ENCODE measurements at places on chromosomes 4 and X.

DNA sequence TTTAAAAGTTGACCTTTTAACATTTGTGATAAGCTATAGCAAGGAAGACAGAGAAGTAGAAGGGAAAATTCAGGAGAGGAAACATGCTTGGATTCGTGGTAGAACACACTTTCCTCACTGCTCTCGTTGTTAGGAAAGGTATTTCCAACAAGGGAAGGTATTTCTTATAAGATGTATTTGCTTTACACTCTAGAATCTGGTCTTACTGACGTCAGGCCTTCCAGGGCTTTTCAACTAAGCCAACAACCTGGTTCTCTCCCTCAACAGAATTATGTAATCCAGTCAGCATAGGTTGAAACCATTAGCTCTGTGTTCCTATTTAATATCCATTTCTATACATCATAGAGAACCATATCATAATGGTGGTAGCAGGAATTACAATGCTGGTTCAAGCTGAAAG lies 241.9 kb downstream of the SLC39A8 start:
- DNase-seq: no peak

DNA sequence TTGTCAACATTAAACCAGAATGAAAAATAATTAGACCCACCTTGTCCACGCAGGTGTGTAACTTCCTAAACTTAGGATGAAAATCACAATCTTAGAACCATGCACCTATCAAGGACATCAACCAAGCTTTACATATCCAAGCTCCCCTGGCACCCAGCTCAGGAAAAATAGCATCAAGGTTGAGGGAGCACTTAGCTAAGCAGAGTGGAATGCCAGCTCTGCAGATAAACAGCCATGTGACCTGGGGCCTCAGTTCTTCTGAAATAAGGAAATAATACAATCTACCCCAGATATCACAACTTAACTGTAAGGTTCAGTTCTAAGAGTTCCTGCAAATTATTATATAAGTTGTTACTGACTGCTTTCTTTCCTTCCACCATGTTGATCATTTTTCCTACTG lies 64.7 kb downstream of the DHX15 start:
- DNase-seq: no peak

- peak; percentile 13 for DNase-seq
These were observed 36.6 kb upstream of the UGT2A1 start for GRCh38 chr4:69689599-69689998.

- DNase-seq: no peak
These were observed 171.4 kb downstream of the AASDH start for GRCh38 chr4:56215901-56216300.

DNA sequence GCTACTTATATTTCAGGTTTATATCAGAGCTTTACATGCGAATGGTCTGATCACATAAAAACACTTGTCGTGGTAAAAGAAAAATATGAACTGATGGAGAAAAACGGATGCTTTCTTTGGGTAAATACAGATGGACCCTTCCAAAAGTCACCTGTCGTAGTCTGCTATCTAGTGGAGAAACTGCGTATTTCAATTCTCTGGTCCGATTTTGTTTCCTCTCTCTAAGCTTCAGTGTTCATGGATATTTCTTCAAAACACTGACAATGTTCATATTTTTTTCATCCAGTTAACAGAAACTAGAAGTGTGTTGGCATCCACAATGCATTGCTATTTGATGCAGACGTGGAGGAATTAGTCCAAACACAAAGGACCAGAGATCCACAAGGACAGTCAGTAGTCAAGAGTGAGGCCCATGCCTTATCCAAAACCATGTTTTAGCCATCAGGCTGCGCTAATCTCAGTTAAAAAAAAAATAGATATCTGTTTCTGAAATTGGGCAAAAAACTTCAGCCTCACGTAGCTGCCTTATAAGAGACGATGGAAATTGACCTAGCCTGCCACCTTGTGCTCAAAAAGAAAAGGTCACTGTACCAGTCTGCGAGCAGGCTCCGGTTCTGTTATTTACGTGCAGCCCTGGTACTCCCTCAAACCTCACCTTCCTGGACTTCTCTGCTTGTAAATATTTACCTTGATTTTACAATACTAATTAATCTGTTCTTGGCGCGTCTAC lies 16.0 kb downstream of the MEPE start:
- no peak for DNase-seq

DNA sequence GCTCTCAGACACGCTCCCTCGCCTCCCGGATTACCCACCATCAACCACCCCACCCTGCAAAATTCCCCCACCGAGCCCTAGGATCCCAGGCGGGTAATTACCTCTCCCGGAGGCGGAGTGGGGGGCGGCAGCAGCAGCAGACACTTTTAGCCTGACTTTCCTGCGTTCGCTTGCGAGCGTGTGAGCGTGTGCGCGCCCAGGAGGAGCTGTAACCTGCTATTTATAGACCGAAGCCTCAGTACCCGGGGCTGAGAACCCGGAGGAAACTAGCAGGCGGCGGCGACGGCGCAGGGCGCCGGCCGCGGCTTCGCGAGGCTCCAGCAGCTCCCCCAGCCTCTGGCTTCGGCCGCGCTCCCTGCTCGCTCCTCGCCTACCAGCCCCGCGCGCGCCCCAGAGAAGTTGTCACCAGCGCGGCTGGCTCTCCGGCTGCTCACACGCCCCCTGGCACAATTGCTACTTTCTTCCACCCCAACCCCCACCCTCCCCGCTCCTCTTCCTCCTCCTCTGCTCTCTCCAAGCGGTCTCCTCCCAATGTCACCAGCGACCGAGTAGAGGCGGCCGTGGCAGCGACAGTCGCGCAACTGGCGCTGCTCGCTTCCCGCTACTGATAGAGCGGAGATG lies at the start of gene INPP4B:
INPP4B (minus strand) TSS at position 194 of the 621 bp plus-strand sequence.
- no peak for DNase-seq

DNA sequence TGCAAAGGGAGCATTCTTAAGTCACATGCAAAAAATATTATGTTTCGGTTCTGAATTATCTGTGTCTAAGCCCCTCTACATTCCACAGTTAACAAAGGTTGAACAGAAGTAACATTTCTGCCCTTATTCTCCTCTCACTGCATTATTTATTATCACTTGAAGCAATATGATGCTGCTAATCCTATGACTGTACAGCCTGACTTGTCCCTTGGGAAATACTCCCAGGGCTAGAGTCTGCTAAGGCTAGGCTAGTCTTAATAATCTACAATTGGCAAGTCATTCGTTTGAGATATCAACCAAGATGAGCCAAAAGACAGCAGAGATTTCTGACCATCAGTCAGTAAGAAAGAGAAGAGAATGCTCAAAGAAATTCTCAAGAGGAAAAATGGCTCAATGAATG lies 226.9 kb upstream of the HCCS start:
- no peak for DNase-seq

DNA sequence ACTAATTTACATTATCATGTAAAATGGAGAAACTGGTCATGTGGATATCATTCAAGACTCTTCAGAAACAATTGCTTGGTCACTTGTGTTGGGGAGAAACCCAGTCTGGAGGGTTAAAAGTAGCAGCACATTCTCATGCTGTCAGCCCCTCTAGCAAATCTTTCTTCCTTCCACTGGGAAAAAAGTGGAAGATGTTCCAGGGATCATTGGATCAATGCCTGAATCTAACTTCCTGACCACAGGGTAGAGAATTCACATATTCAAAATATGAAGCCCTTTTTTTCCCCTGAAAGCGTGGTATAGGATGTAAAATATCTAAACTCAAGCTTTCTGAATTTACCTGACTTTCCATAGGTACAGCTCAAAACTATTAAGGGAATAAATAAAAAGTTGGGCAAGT lies 98.0 kb downstream of the CXCL13 start:
- no peak for DNase-seq

GRCh38 chrX:129781134-129781672 lies 1.5 kb downstream of the SASH3 start:
- no peak for DNase-seq

DNA sequence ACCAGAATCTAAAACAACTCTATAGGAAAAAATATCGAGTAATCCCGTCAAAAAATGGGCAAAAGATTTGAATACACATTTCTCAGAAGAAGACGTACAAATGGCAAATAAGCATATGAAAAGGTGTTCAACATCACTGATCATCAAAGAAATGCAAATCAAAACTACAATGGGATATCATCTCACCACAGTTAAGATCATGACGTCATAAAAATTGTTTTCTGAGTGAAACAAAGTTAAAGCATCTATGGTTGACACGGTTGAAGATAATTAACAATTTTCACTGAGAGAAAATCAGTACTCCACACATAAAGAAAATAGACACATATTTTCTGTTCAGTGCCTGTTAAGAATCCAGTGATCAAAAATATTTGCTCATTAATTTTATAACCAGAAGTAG lies 1010.8 kb upstream of the ADGRL3 start:
- DNase-seq: no peak

DNA sequence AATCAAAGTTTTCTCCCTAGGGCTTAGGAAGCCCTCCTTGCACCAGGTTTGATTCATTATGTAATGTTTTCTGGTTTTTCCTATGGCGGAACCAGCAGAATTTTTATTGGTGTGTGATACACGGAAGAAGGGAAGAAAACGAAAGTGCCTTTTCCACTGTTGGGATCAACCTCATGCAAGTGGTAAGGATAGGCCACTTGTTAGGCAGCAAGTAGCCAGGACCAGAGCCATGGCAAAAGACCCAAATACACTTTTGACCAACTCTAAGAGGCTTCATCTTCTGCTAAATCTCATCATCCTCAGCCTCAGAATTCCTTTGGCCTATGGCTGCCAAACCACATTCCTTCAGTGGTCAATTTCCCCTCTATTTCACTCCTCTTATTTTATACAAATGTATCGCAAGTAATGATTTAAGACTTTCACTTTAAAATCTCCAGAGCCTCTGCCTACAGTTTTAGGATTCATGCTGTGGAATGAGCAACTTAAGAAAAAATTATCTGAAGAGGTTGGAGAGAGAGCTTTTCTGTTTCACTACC lies 21.2 kb downstream of the PPAT start:
- no peak for DNase-seq

- no peak for DNase-seq
These were observed 76.5 kb upstream of the BCOR start for GRCh38 chrX:40174001-40174853.

DNA sequence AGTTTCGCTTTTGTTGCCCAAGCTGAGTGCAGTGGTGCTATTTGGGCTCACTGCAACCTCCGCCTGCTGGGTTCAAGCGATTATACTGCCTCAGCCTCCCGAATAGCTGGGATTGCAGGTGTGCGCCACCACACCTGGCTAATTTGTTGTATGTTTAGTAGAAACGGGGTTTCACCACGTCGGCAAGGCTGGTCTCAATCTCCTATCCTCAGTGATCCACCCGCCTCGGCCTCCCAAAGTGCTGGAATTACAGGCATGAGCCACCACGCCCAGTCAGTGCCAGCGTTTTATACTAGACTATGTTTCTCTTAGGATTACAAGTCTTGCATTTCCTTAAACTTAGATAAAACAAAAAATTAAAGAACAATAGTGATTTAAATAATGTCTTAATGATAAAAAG lies 13.0 kb downstream of the KLF3 start:
- no peak for DNase-seq

GRCh38 chr4:53932796-53933610 lies 131.4 kb downstream of the CHIC2 start:
- DNase-seq: peak; percentile 31

GRCh38 chr4:110950731-110951130 lies 327.9 kb upstream of the PITX2 start:
- no peak for DNase-seq

GRCh38 chr4:78369679-78370078 lies 181.9 kb upstream of the ANXA3 start:
- peak; percentile 51 for DNase-seq

GRCh38 chrX:153969125-153969903 lies 2.3 kb downstream of the HCFC1 start:
- no peak for DNase-seq

DNA sequence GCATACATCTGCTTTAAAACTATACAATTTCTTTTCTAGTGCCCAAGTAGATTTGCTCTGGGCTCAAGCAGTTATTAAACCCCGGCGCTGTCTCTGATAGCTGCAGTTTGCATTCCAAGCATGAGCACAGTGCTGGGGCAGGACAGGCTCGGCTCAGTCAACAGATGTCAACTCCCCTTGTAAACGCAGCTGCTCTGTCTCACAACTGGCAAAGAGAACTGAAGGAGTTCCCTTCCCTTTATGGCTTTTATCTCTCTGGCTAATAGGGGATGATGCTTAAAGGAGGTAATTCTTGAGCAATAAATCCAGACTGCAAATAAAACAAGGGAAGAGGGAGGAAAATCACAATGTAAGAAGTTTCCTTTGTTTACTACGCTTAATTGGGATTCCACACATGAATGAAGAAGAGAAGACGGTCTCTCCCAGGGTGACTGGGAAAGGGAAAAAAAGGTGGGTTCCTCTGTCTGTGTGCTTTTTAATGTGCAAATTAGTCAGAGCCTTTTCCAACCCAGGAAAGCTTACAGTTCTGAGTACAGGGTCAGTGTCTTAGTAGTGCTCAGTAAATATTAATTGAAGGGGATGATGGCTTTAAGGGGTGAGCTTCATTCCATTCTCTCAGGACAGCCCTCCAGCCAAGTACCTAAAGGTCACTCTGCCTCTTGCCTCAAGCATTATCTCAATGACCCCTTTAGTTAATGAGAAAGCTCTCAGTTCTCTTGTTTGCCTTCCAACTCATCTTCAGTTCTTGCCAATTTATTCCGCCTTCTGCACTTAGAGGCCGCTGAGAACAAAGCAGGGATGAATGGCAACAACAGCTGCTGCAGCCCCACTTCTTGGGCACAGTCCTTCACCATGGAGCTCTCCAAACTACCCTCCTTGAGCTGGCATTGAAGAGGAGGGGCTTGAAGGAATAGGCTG lies 155.7 kb upstream of the JADE1 start:
- DNase-seq: no peak

GRCh38 chr4:128358913-128359279 lies 71.3 kb upstream of the PGRMC2 start:
- DNase-seq: no peak

GRCh38 chrX:69120476-69120875 lies 44.8 kb downstream of the PJA1 start:
- DNase-seq: no peak

DNA sequence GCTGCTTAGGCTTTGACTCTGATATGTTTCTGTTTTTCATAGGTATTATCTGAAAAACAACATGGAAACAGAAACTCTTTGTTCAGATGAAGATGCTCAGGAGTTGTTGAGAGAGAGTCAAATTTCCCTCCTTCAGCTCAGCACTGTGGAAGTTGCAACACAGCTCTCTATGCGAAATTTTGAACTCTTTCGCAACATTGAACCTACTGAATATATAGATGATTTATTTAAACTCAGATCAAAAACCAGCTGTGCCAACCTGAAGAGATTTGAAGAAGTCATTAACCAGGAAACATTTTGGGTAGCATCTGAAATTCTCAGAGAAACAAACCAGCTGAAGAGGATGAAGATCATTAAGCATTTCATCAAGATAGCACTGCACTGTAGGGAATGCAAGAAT lies 238.6 kb downstream of the RAPGEF2 start:
- DNase-seq: no peak

GRCh38 chr4:119106036-119107000 lies 29.3 kb upstream of the MYOZ2 start:
- DNase-seq: no peak

- no peak for DNase-seq
These were observed 28.0 kb downstream of the JAKMIP1 start for GRCh38 chr4:6172093-6172926.

Data from brain pericyte (primary cell).